ENCODE measurements at places on chromosomes 1 and 21.

DNA sequence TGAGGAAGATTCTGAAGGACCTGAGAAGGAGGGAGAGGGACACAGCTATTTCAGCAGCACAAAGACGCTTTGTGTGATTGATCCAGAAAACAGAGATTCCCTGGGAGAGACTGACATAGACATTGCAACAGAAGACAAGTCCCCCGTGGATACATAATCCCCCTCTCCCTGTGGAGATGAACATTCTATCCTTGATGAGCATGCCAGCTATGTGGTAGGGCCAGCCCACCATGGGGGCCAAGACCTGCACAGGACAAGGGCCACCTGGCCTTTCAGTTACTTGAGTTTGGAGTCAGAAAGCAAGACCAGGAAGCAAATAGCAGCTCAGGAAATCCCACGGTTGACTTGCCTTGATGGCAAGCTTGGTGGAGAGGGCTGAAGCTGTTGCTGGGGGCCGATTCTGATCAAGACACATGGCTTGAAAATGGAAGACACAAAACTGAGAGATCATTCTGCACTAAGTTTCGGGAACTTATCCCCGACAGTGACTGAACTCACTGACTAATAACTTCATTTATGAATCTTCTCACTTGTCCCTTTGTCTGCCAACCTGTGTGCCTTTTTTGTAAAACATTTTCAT, 161.3 kb upstream of the SGIP1 start:
- DNase-seq = no peak

GRCh38 chr1:221910222-221910621, 168.3 kb upstream of the DUSP10 start:
- no peak for DNase-seq

DNA sequence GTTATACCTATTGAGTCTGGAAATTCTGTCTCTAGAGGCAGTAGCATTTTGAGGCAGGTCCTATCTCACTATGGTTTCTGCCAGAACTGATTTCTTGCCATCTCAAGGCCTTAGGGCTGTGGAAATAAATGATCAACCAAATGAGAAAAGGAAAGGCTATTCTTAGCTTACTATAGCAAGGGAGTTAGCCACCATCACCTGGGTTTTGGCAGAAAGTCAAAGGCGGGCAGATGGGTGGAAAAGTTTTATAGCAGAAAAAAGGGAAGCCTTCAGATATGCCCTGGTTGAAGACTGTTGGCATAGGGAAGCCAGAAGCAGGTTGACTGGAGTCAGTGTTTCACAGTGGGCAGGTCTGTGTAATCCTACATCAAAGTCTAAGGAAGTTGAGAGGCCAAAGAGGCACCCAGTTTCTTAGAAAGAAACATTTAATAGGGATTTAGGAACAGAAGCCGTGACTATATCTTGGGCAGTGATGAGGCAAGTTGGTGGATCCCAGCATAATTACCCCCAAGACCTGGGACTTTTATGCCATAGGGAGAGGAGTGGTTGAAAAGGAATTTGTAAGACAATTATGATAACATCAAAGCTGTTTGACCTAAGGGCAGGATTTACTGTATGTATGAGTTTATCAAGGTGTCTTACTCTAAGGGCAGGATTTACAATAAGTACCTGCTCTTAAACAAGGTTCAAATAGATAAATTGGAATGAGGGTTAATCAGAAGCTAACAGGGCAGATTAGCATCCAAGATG, 29.7 kb downstream of the CTH start:
- DNase-seq = no peak

DNA sequence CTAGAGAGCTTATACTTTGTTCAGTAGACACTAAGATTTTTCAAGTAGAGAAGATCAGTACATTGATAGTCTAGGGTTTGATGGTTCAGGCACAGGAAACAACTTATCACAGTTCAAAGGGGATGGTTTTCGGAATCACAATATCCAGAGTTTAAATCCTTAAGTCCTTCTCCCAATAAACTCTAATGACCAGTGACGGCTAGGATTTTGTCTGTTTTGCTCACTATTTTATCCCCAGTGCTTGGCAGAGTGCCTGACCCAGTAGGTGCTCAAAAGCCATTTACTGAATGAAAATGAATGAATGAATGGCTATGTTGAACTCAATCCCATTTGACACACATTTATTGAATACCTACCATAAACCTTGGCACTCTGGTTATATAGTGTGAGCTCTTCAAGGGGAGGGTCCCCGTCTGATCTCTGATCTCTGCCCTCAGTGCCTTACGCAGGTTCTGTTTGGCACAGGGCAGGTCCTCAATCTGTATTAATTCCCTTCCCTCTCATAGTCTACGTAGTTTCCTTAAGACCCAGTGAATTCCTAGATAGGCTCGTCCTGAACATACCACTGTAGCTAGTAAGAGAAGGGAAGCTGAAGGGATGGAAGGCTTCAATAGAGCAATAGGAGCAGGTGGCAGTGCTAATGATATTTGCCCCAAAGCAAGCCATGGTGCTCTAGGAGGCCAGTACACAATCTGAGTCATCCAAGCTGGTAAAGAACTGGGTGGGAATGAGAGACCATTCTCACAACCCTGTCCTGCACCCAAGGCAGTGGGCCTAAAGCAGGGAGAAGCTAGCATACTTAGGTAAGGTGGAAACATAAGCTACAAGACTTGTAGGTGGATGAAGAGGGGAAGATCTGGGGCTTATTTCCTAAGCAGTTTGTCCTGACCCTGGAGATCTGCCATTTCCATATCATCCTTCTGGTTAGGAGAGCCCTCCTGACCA, 53.4 kb downstream of the DMAP1 start:
- DNase-seq = no peak

DNA sequence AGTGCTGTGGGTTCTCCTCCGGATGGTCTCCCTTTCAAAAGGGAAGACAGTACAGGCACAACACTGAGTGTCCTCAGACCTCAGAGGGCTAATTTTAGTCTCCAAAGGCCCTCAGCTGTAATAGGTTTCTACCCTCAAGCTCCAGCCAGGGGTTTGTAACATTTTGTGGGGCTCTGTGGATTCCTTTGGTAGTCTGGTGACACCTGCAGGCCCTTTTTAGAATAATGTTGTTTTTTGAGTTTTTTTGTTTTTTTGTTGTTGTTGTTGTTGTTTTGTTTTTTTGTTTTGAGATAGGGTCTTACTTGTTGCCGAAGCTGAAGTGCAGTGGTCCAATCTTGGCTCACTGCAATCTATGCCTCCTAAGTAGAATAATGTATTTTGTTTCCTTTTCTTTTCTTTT, 15.0 kb upstream of the TMEM201 start:
- DNase-seq = no peak

DNA sequence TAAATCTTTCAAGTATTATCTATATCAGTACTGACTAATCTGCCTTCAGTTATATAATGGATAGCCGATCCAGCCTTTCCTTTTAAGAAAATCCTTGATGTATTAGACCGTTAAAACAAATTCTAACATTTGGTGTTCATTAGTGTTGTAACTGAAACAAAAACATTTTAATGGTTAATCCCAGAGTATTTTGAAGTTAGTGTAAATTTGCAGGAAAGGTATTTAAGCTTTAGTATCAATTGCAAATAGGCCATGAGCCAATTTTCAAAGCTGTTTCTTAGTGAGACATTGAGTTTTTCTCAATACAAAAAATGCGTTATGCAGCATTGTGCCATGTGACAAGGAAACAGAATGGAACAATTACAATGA, 29.6 kb downstream of the DISP1 start:
- no peak for DNase-seq

GRCh38 chr1:184219414-184219813, 167.4 kb upstream of the C1orf21 start:
- DNase-seq = no peak

GRCh38 chr1:109793089-109793485, 29.4 kb upstream of the EPS8L3 start:
- no peak for DNase-seq

- no peak for DNase-seq
Measured at GRCh38 chr1:20429296-20429695, 56.7 kb downstream of the CAMK2N1 start.

GRCh38 chr1:31196685-31197084, 43.0 kb downstream of the NKAIN1 start:
- DNase-seq = no peak

- DNase-seq = no peak
Measured at GRCh38 chr1:100862591-100862990, 32.1 kb downstream of the EXTL2 start.

- no peak for DNase-seq
Measured at GRCh38 chr1:204758601-204759000, 73.1 kb upstream of the LRRN2 start.

- no peak for DNase-seq
Measured at GRCh38 chr1:51433269-51433971, 85.6 kb downstream of the EPS15 start.

All from frontal cortex (tissue), 4 donors.